SK-N-MC (cell line): ENCODE measurements at places on chromosomes 1 and 21.

DNA sequence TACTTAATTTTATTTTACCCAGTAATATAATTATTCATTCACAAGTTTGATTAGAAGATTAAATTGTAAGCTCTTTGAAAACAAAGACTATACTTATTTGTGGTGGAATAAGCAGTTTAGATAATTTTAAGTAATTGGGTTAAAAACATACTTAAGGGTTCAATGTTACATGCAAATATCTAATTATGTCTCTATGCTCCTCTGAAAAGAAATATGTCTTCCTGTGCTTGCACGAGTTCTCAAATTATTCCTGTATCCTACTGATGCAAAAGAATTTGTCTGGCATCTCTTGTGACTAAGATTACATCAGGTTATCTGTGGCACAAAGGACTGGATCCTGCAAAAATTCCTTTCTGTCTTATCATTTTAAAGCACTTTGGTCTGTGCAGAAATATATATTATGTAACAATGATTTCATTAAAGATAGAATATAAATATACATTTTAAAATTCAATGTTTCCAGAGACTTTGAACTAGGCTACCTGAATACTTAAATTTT is 416.7 kb downstream of the COL11A1 start:
- DNase-seq: no peak

- peak; percentile 34 for DNase-seq
Observed at GRCh38 chr1:171981303-171981702, 140.0 kb downstream of the DNM3 start.

- no peak for DNase-seq
Observed at GRCh38 chr1:212070720-212071302, 35.3 kb downstream of the DTL start.

DNA sequence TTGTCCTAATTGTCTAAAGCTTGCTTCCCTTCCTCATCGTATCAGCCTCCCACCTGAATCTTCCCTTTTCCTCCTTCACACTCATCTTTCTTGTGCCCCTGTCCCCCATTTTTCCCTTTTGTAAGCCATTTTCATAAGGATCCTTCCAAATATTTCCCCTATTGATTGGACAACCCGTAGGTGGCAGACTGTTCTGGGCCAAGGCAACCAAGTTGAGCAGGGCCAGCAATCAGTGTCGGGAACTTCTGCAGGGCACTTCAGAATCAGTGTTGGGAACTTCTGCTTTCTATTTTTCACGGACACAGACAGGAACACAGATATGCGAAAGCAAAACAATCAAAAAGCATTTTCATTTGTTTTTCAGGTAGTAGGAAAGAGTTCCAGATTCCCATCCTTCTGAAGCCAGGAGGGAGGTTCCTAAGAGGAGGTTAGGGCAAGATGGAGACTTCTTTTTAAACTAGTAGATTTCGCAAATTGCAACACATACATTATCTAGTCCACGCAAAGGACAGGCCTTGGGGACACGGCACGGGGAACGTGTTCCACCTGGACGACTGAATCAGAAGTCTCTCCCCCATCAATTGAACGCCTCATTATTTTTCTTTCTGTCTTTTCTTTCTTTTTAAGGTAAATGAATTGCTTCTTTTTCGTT is 691 bp upstream of the MPZL1 start:
- DNase-seq: no peak

- no peak for DNase-seq
Observed at GRCh38 chr21:35051287-35051818, 2.3 kb upstream of the RUNX1 start.

- no peak for DNase-seq
Observed at GRCh38 chr1:20530901-20531300, 21.5 kb upstream of the FAM43B start.
